ENCODE measurements at places on chromosomes 16 and 17.

- DNase-seq: no peak
Measured at GRCh38 chr17:8954339-8954738, 11.2 kb downstream of the PIK3R5 start.

GRCh38 chr17:7097940-7098339 lies 16.7 kb downstream of the ASGR2 start:
- DNase-seq: no peak

DNA sequence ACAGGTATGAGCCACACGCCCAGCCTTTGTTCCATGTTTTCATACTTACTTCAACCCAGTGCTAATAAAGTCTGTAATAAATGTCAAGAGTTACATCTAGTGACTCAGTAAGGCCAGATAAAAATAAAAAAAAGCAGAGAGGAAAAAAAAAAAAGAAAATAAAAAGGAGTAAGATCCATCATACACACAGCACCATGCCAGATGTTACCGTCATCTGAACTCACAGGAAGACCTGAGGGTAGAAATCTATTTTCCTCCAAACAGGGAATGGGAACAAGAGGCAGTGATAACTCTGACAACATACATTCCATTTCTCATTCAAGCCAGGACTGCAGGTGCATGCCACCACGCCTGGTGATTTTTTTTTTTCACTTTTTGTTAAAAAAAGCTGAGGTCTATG lies 20.7 kb downstream of the CRK start:
- no peak for DNase-seq

DNA sequence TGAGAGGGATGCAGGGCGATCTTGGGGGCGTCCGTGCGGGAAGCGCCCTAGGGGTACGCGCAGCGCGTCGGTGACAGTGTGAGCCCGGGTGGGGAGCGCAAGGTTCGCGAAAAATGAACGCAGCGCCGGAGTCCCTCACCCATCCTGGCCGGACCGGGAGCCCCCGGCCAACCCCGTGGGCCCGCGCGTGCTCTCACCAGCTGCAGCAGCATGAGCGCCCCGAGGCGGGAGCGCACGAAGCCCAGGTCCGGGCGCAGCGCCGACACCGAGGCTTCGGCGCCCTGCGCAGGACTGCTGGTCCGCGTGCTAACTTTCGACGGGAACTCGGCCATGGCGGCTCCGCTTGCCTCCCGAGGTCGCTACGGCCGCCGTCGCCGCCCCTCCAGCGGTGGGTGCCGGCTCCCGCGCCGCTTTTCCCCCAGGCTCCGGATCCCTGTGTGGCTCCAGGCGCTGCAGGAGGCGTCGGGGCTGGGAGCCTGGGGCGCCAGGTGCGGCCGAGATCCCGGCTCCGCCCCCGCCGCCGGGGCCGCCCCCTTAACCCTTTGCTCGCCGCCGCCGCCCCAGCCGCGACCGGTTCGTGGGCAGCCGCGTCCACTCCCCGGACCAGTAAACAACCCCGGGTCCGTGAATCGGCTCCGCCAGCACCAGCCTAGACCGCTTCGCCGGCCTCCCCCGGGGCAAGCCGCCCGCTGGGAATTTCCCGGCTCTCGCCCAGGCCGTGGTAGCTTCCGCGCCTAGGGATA lies at the start of gene PLLP:
Gene PLLP (minus strand): TSS at position 464 of the 743 bp plus-strand sequence. CDS start 132 bp downstream, at position 332.
- no peak for DNase-seq

DNA sequence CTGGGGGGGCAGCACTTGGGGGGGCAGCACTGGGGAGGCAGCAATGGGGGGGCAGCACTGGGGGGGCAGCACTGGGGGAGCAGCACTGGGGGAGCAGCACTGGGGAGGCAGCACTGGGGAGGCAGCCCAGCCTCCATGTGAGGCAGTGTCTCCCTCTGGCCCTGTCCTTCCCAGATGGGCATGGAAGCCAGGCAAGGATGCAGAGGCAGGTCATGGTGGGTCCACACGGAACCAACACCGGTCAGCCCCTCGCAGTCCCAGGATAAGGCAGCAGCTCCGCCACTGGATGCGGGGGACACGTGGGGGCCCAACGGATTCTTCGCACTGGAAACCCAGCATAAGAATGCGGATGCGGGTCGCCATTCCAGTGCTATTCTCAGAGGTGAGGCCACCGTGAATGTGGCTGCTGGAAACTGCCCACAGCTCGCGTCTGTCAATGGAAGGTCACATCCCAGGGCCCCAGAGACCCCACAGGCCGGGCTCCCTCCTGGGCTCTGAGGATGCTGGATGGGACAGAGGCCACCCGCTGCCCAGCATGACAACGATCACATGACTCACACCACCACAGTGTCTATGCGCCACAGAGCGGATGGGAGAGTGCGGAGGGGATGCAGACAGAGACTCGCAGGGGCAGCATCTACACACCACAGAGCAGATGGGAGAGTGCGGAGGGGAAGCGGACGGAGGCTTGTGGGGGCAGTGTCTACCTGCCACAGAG lies 59.0 kb downstream of the LMF1 start:
- DNase-seq: no peak

DNA sequence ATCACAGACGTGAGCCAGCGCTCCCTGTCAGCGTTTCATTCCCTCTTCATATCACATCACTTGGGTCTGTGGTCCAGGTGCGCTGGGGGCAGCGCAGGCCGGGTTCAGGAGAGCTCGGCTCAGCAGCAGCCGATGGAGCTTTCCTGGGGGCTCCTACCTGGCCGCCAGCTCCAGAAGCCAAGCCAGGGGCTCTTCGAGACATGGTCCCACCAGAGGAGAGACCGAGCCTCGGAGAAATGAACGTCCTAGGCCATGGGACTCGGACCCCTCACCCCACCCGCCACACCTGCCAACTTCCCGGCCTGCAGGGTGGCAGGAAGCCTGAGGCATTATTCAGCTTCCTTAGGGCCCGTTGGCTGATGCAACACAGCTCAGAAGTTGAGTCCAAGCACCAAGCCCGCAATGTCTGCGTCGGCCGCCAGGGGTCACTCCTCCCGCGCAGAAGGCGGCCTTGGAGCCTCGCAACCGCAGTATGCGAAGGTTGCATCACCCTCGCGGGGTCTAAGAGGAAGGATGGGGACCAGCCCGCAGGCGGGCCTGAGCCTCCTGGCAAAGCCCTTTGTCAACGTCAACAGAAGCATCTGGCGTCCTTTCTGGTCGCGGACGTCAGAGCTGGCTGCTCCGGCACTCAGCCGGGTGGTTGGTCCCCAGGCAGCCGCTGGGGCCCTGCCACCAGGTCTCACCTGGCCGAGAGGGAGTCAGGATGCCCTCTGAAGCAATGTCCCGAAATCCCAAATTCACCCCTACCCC lies 13.2 kb upstream of the KLHDC4 start:
- peak; percentile 80 for DNase-seq

DNA sequence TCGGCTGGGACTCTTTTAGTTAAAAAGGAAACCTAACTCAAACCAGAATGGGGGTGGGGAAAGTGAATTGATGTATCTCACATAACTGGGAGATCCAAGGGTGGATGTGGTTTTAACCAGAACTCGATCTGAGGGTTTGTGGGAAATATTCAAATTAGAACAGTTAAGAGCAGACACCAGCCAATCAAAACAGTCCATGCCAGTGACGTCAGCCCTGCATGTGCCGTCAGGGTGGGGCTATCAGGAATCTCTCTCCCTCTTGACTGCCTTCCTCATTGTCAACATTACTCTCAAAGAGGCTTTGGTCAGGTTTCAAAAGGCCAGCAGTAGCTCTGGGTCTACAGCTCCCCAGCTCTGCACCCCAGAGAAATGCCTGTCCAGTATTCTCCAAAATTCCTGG lies 94.2 kb upstream of the HSBP1 start:
- DNase-seq: no peak

- DNase-seq: no peak
Measured at GRCh38 chr16:368388-369158, 1.8 kb downstream of the MRPL28 start.

GRCh38 chr17:76445697-76446448 lies 7.1 kb downstream of the UBE2O start:
- no peak for DNase-seq

- no peak for DNase-seq
Measured at GRCh38 chr16:48011878-48012658, 143.7 kb downstream of the ABCC12 start.

GRCh38 chr17:17029938-17030337 lies 12.3 kb upstream of the MPRIP start:
- no peak for DNase-seq

DNA sequence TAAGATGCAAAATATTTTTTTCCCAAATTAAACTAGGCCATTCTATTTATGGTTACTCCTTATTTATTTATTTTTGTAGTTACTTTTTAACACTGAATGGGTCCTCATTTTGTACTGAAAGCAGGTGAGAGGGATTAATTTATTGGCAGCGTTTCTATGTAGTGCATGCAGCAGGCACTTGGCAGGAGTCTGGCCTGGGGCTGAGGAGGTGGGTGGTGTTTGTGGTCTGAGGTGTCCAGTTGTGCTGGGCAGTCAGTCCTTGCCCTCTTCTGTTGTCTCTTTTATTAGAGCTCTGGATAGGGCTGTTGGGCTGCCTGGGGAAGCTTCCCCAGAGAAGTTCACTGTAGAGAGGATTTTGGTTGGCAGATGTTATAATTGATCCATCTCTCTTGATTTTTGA lies 12.7 kb downstream of the SEC14L1 start:
- DNase-seq: no peak
